Stimulated activated memory B cell treated with anti-CD40 and anti-IgM and Interleukin-4, amounts not matched to agents 10 μg/mL and 1 μg/mL and 100 μg/mL, for 72 hours (primary cell): ENCODE measurements at places on chromosomes 3 and 15.

GRCh38 chr3:43505351-43505750 is 116.5 kb downstream of the ANO10 start:
- no peaks in the 10 kb centered on the region for H3K27me3 ChIP-seq
- no peak overlapping the region for H3K27ac ChIP-seq
- no peaks in the 10 kb centered on the region for H3K4me1 ChIP-seq
- H3K4me3 ChIP-seq = no peak overlapping the region
- ATAC-seq = no peak

DNA sequence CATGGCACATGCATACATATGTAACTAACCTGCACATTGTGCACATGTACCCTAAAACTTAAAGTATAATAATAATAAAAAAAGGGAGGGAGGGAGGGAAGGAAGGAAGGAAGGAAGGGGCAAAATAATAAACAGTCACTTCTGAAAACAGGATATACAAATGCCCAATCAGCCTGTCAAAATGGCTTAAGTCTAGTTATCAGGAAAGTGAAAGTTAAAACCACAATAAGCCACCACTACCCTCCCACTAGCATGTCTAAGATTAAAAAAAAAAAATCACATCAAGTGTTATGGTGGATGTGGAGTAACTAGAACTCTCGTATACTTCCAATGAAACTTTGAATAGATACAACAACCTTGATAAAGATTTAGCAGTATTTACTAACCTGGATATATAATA is 145.6 kb upstream of the GMNC start:
- peaks cover 23% of the 10 kb centered on the region for H3K27me3 ChIP-seq
- peaks cover 9% of the 10 kb centered on the region for H3K4me1 ChIP-seq
- no peaks in the 10 kb centered on the region for H3K36me3 ChIP-seq
- no peak overlapping the region for H3K27ac ChIP-seq

- no peak overlapping the region for H3K4me3 ChIP-seq
- peaks cover 68% of the 10 kb centered on the region for H3K4me1 ChIP-seq
- peaks cover 8% of the 10 kb centered on the region for H3K36me3 ChIP-seq
- H3K27ac ChIP-seq = peak overlapping the region; percentile 67
- no peak for ATAC-seq
These were observed 6.7 kb downstream of the TNFSF10 start for GRCh38 chr3:172516318-172517214.

DNA sequence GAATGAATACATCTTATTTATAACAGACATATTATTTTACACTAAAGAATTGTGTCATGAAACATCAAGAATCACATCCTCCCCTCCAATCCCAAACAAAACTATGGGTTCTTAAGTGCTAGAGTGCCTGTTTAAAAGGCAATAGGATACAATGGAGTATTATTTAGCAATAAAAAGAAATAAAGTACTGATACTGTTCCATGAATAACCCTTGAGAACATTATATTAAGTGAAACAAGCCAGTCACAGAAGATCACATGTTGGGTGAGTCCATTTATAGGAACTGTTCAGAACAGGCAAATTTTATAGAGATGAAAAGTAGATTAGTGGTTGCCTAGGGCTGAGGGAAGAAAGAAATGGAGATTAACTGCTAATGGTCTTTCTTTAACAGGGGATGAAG is 86.5 kb downstream of the ANKRD28 start:
- H3K4me3 ChIP-seq = no peak overlapping the region
- no peaks in the 10 kb centered on the region for H3K27me3 ChIP-seq
- H3K27ac ChIP-seq = no peak overlapping the region
- no peak for ATAC-seq

GRCh38 chr3:64627042-64627441 is 60.8 kb downstream of the ADAMTS9 start:
- H3K4me3 ChIP-seq = no peak overlapping the region
- H3K36me3 ChIP-seq = no peaks in the 10 kb centered on the region
- no peak overlapping the region for H3K27ac ChIP-seq
- H3K27me3 ChIP-seq = no peaks in the 10 kb centered on the region
- no peaks in the 10 kb centered on the region for H3K4me1 ChIP-seq
- ATAC-seq = no peak

- H3K36me3 ChIP-seq = peaks cover 5% of the 10 kb centered on the region
- peaks cover 5% of the 10 kb centered on the region for H3K4me1 ChIP-seq
- no peak for ATAC-seq
- H3K27ac ChIP-seq = no peak overlapping the region
These were observed 3.4 kb upstream of the EOGT start for GRCh38 chr3:69016901-69017300.

- ATAC-seq = no peak
- no peak overlapping the region for H3K27ac ChIP-seq
- H3K27me3 ChIP-seq = peaks cover 9% of the 10 kb centered on the region
These were observed 58.9 kb downstream of the COL6A5 start for GRCh38 chr3:130404401-130404800.

GRCh38 chr3:4744405-4745234 is 234.6 kb upstream of the BHLHE40 start:
- H3K4me1 ChIP-seq = peaks cover 35% of the 10 kb centered on the region
- H3K36me3 ChIP-seq = peaks cover 76% of the 10 kb centered on the region
- peak overlapping the region; percentile 28 for H3K27ac ChIP-seq
- no peaks in the 10 kb centered on the region for H3K27me3 ChIP-seq

- no peak for ATAC-seq
- no peaks in the 10 kb centered on the region for H3K36me3 ChIP-seq
- H3K27me3 ChIP-seq = no peaks in the 10 kb centered on the region
- H3K4me1 ChIP-seq = peaks cover 54% of the 10 kb centered on the region
These were observed 145.2 kb downstream of the KLF13 start for GRCh38 chr15:31471731-31472430.

DNA sequence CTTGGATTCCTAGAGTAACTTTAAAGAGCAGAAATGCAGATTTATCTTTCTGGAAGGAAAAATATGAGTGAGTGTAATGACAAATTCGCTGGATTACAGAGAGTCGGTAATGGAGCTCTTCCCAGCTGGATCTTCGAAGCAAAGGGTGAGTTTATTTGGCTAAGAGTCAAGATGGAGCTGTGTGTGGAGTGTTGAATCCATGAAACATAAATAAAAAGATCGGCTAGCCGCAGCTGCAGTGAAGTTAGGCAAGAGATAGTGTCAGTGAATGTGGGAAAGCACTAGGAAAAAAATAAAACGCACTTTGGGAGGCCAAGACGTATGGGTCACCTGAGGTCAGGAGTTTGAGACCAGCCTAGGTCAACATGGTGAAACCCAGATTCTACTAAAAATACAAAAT is 10.3 kb downstream of the NAALADL2 start:
- no peak overlapping the region for H3K27ac ChIP-seq
- H3K36me3 ChIP-seq = no peaks in the 10 kb centered on the region
- H3K27me3 ChIP-seq = no peaks in the 10 kb centered on the region
- H3K4me1 ChIP-seq = no peaks in the 10 kb centered on the region
- no peak for ATAC-seq

DNA sequence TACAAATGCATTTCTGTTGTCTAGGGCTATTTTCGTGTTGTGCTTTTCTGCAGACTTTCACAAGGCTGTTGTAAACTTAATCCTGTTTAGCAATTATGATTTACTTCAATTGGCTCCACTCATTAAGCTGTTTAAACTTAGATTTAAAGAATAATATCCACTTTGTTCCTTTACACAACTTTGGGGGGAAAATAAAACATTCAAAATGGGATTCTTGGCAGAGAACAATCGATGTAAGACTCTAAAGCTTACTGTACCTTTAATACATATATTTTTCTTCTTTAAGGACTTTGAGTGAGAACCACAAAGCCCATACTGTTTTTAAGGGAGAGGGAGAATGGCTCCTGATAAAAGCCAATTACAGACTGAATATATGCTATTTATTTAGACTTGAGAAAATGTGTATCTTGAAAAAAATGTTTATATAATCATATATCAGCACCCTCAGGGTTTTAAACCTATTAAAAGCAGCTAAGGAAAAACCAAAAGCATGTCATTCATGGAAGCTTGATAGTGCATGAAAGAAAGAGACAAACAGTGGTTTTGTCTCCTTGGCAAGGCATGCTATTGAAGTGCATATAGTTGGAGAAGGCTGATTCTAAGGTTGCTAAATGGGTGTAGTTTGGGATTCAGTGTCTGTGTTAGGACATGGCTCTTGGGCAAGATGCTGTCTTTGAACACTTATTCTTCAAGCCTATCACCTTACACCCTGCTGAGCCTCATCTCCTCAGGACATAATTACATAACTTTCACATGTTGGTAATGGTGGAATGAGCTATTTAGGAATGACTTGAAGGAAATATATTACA is 293.4 kb upstream of the TBC1D5 start:
- H3K27me3 ChIP-seq = peaks cover 9% of the 10 kb centered on the region
- H3K4me3 ChIP-seq = no peak overlapping the region
- no peaks in the 10 kb centered on the region for H3K36me3 ChIP-seq
- H3K27ac ChIP-seq = no peak overlapping the region
- H3K4me1 ChIP-seq = no peaks in the 10 kb centered on the region
- no peak for ATAC-seq

- H3K4me3 ChIP-seq = no peak overlapping the region
- H3K27me3 ChIP-seq = no peaks in the 10 kb centered on the region
- peaks cover 10% of the 10 kb centered on the region for H3K36me3 ChIP-seq
- peaks cover 15% of the 10 kb centered on the region for H3K4me1 ChIP-seq
These were observed 20.6 kb upstream of the IFT57 start for GRCh38 chr3:108242776-108243175.

DNA sequence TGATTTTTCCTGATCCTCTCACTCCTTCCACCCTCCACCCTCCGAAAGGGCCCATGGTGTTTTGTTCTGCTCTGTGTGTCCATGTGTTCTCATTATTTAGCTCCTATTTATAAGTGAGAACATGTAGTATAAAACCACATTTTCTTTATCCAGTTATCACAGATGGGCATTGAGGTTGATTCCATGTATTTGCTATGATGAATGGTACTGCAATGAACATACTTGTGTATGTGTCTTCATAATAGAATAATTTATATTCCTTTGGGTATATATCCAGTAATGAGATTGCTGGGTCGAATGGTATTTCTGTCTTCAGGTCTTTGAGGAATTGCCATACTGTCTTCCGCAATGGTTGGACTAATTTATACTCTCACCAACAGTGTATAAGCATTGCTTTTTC is 126.0 kb downstream of the IMPG2 start:
- H3K36me3 ChIP-seq = no peaks in the 10 kb centered on the region
- ATAC-seq = no peak
- peaks cover 9% of the 10 kb centered on the region for H3K27me3 ChIP-seq
- no peak overlapping the region for H3K27ac ChIP-seq
- no peaks in the 10 kb centered on the region for H3K4me1 ChIP-seq

- ATAC-seq = no peak
- H3K27me3 ChIP-seq = no peaks in the 10 kb centered on the region
- H3K4me3 ChIP-seq = no peak overlapping the region
These were observed 54.4 kb downstream of the ULK4 start for GRCh38 chr3:41907330-41908073.

DNA sequence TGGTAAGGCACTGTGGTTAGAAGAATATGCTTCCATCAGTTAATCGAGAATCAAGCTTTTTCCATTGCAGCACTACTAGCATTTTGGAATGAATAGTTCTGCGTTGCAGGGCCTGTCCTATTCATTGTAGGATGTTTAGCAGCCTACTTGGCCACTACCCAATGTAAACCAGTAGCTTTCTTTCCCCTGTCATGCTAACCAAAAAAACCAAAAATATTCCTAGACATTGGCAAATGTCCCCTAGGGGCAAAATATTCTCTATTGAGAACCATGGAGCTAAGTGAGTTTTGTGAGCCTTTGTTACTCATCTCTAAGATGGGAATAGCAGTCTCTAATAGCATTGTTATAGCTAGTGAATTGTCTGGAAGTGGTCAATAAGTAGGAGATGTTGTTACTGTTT is 187.2 kb downstream of the CADPS start:
- no peaks in the 10 kb centered on the region for H3K4me1 ChIP-seq
- ATAC-seq = no peak
- H3K27ac ChIP-seq = no peak overlapping the region
- no peaks in the 10 kb centered on the region for H3K36me3 ChIP-seq
- H3K27me3 ChIP-seq = no peaks in the 10 kb centered on the region

- H3K27me3 ChIP-seq = peaks cover 56% of the 10 kb centered on the region
- no peak overlapping the region for H3K27ac ChIP-seq
- H3K4me3 ChIP-seq = peak overlapping the region; percentile 62
- no peak for ATAC-seq
- H3K4me1 ChIP-seq = peaks cover 21% of the 10 kb centered on the region
- no peaks in the 10 kb centered on the region for H3K36me3 ChIP-seq
These were observed 1.4 kb downstream of the PTPRG start for GRCh38 chr3:61562721-61563312.

DNA sequence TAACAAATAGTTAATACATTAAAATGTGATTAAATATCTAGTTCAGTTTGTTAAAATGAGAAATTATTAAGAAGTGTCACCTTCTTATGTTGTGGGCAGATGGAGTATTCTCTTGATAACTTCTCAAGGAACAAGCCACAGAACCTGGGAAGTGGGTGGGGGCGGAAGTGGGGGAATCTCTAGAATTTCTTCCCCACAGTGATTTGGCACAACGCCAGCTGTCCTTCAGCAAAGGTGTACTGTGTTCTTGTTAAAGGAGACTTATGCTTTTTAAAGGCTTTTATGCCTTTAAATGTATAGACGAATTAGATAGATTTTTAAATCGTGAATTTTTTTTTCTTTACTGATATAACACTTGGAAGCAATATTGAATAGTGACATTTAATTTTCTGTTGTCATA is 42.4 kb downstream of the SEC22A start:
- no peak for ATAC-seq
- H3K4me3 ChIP-seq = no peak overlapping the region
- H3K27me3 ChIP-seq = no peaks in the 10 kb centered on the region
- no peaks in the 10 kb centered on the region for H3K4me1 ChIP-seq
- peaks cover 75% of the 10 kb centered on the region for H3K36me3 ChIP-seq

DNA sequence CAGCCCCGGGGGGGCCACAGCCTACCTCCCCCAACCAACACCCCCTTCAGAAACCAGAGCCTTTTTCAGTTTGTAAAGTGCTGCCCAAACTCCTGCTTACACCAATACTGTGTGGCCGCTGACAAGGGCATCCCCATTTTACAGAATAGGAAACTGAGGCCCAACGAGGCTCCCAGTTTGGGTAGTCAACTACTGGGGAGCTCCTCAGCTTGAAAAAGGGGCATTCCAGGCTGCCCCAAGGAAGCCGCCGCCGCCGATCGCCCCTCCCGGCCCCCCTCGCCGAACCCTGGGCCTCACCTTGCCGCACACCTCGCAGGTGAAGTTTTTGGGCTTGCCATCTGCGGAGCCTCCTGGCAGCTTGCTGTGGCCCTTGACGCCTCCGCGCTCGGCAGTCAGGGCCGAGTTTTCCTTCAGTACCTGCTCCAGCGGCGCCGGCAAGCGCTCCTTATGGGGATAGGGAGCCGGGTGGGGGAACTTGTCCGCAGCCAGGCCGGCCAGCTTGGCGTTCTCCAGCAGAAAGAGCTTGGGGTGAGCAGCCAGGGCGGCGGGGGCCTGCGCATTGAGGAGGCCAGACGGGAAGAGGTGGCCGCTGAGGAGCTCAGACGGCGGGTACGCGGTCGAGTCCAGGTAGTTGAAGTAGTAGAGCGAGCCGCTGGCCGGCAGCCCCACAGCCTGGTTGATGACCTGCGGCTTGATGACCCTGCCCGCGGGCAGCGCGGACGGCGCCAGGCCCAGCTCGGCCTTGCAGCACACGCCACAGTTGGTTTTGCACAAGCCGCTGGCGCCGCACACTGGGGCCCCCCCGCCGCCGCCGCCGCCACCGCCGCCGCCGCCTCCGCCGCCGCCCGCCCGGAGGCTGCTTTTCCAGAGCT is 1.4 kb downstream of the FEZF2 start:
- H3K27ac ChIP-seq = no peak overlapping the region
- no peak for ATAC-seq
- no peak overlapping the region for H3K4me3 ChIP-seq
- H3K4me1 ChIP-seq = peaks cover 9% of the 10 kb centered on the region
- H3K27me3 ChIP-seq = peaks cover 97% of the 10 kb centered on the region
- no peaks in the 10 kb centered on the region for H3K36me3 ChIP-seq

- H3K27me3 ChIP-seq = no peaks in the 10 kb centered on the region
- no peaks in the 10 kb centered on the region for H3K36me3 ChIP-seq
- H3K27ac ChIP-seq = no peak overlapping the region
- H3K4me1 ChIP-seq = no peaks in the 10 kb centered on the region
- no peak overlapping the region for H3K4me3 ChIP-seq
These were observed 120.0 kb upstream of the ARRDC4 start for GRCh38 chr15:97840501-97840900.
